Stimulated activated CD8-positive, alpha-beta memory T cell treated with anti-CD3 and anti-CD28 coated beads, Interleukin-15, amount 100 ng/mL, for 24 hours (primary cell): ENCODE measurements at places on chromosomes 11 and 22.

DNA sequence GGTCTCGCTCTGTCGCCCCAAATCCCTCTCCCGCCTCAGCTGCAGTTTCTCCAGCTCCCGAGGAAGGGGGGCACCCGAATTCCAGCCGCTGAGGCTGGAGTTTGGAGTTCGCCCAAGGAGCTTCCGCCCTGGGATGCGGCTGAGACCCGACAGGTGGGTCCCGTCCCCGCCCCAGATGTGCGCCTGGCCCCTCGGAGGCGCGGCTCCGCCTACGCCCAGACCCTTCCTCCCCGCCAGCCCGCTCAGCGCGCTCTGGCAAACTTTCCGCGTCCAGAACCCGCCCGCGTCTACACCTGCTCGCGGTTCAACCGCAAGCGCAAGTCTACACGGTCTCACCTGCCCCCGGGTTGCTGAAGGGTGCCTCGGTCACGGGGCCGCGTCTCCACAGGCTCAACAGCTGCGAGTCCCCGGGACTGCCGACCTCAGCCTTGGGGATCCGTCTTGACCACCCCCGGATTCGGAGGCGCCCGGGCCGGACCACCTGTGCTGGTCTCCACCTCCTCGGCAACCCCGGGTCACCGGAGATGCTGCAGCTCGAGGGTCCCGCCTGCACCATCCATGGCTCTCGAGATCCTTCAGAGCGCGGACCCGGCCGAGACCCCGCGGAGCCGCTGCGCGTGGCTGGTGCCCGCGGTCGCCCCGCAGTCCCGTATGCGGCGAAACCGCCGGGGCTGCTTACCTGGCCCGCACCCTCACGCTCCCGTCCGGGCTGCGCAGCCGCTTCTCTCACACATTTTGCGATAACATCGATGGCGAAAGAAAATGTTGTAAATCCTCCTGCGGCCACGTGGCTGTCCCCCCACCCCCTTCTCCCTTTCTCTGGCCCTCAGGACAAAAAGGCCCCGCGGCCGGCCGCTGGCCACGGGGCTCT lies 63.6 kb downstream of the NFAM1 start:
- no peak for DNase-seq

- no peak for DNase-seq
Measured at GRCh38 chr11:103851166-103851651, 185.2 kb upstream of the DDI1 start.

GRCh38 chr11:1656061-1656441 lies 26.5 kb downstream of the KRTAP5-5 start:
- DNase-seq, result no peak

DNA sequence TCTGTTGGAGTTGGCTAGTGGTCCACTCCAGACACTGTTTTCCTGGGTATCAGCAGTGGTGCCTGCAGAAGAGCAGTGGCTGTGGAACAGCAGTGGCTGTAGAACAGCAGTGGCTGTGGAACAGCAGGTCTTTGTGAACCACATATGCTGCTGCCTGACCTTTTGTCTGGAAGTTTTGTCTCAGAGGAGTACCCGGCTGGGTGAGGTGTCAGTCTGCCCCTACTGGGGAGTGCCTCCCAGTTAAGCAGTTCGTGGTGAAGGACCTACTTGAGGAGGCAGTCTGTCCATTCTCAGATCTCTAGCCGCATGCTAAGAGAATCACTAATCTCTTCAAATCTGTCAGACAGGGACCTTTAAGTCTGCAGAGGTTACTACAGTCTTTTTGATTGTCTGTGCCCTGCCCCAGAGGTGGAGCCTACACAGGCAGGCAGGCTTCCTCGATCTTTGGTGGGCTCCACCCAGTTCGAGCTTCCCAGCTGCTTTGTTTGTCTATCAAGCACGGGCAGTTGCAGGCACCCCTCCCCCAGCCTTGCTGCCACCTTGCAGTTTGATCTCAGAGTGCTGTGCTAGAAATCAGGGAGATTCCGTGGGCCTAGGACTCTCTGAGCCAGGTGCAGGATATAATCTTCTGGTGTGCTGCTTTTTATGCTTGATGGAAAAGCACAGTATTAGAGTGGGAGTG lies 89.1 kb upstream of the TRIM48 start:
- DNase-seq, result no peak

- no peak for DNase-seq
Measured at GRCh38 chr22:38411016-38411415, 44.0 kb downstream of the KCNJ4 start.

- no peak for DNase-seq
Measured at GRCh38 chr22:19775496-19776325, 15.1 kb downstream of the TBX1 start.

DNA sequence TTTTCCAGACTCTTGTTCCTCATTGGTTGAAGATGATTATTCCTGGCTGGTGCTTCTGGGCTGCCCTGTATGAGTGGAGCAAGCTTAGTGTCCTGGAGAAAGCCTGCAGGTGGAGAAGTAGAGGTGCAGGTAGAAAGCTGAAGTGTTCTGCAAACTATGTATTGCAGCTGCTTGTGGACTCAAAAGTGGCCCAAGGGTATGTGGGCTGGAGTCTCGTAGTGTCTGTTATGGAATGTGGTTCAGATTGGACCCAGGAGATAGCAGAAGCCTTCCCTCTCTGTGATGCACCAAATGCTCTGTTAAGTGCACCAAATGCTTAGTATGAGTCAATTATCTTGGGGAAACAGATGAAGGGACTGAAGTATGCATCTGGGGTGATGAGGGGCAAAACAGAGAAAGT lies 122.8 kb upstream of the CCDC90B start:
- DNase-seq, result no peak

DNA sequence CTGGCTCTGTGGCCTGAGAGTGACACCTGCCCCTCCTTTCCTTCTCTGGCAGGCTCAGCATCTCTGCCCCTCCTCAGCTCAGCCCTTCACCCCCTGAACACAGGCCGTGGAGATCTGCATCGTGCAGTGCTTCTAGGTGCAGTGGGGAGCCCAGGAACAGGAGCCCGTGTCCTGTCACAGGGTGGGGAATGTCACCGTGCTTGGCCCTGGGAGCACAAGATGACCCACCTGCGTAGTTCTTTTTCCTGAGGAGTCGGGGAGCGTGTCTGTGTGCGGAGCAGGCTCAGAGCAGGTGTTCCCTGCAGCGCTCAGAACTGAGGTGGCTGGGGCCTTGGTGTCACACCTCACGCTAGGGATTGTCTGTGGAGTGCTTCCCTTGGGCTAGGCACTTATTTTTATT lies 10.6 kb downstream of the TBC1D22A start:
- DNase-seq, result no peak

DNA sequence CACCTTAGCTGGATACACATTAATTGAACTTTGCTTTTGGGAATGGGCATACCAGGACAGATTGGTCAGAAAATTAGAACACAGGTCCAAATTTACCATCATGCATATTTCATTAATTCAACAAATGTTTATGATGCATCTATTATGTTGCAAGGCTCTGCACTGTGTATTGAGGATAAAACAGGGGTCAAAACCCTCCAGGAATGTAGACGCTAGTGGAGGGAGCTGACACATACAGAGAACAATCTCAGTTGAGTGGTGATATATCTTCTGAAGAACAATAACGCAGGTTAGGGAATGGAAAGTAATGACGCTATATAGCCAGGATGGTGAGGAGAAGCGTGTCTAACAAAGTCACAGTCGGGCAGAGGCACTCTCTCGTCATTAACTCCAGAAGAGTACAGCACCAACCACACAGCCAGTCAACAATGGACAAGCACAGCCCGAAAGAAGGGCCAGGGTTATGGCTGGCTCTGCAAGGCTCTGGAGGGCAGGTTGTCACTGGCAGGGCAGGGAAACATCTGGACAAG lies 3.8 kb downstream of the FLI1 start:
- no peak for DNase-seq

DNA sequence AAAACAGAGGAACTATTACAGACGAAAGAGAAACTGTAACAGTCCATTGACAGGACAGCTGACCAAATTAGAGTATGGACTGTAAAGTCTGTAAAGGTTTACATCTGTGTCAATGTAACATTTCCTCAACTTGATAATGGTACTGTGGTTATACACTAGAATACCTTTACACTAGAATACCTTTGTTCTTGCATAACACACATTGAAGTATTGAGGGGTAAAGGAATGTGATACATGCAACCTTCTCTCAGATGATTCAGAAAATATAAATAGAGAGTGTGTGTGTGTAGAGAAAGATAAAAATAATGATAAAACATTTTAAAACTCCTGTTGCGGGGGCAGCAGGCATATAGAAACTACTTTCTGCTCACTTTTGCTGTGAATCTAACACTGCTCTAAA lies 5.6 kb upstream of the EEF1G start:
- DNase-seq, result no peak

DNA sequence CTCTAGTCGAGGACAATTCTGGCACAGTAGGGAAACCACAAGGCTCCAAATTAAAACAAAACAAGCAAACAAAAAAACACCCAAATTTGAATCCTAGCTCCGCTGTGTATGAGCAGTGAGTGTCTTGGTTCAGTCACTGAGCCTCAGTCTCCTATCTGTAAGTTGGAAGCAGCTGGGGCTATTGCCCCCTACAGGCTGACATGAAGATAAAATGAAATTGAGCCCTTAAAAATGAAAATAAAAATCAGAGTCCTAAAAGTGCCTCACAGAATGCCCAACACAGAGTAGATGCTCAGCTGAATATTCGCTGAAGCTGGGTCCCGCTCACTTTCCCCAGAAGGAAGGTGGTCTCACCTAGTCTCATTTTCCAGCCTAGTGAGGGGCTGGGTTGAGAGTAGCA lies 65.2 kb downstream of the PDE2A start:
- DNase-seq, result no peak

GRCh38 chr11:79201677-79202347 lies 239.0 kb downstream of the TENM4 start:
- DNase-seq, result no peak

GRCh38 chr22:40182231-40182835 lies 4.6 kb downstream of the TNRC6B start:
- no peak for DNase-seq

GRCh38 chr11:91219535-91219934 lies 996.7 kb upstream of the CHORDC1 start:
- no peak for DNase-seq

- no peak for DNase-seq
Measured at GRCh38 chr22:19085233-19085718, 36.9 kb downstream of the DGCR2 start.

- no peak for DNase-seq
Measured at GRCh38 chr11:126723665-126724045, 276.9 kb downstream of the KIRREL3 start.
